ENCODE measurements at places on chromosomes 3 and 15.

DNA sequence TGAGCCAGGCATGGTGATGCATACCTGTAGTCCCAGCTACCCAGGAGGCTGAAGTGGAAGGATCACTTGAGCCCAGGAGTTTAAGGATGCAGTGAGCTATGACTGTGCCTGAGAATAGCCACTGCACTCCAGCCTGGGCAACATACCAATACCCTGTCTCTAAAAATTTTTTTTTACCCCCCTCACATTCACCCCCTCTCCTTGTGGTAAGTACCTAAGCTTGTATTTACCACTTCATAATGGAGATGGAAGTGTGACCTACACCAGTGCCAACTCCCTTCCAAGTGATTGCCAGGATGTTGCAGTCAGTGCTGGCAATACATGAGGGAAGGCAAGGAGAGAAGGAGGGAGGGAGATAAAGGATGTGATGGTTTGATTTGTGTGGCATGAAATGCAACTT is 84.2 kb downstream of the LRRC28 start:
- no peak for DNase-seq

DNA sequence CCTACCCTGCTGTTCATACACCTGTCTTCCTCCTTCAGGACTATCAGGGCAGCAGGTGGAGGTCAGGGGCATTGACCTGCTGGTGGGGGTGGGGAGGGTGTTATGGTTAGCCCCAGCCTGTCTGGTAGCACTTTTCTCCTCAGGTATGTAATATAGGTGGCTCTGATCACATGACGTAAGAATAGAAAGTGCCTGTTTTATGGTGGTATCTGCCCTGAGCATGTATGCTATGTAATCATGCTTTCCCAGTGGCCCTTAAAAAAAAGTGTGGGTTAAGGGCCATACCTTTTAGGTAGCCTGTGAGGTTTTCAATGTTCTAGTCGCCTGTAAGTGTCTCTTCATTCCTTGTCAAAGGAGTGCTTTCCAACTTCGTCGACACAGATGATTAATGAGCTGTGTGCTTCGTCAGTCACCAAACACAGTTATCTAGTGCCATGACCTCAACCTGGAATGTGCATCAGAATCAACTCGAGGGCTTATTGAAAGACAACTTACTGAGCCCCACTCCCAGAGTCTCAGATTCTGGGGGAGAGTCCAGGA is 86.3 kb downstream of the KLHL25 start:
- no peak for DNase-seq

- DNase-seq = no peak
Observed at GRCh38 chr15:76994971-76995945, at the start of gene PSTPIP1. Gene PSTPIP1 (plus strand): TSS chr15:76995126. CDS start chr15:76995574, 448 bp downstream.

GRCh38 chr15:48103647-48104046 is 17.1 kb upstream of the SLC24A5 start:
- DNase-seq = no peak

DNA sequence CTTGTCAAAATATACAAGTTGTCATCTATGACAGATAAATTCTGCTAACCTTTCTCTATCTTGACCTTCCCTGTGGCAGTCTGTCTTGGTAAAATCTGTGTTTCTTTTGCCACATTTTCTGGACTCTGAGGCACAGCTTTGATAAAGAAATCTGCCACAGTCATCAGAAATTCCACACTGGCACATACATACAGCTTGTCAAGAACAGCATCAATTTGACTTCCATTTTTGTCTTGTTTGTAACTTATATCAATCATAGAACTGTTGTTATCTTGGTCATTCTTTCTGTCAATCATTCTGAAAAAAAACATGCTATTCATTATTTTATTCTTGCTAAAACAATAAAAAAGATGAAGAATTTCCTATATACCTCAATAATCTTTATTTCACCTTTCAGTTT is 130.8 kb downstream of the VPS13C start:
- DNase-seq = no peak

GRCh38 chr3:54871867-54872266 is 56.0 kb downstream of the LRTM1 start:
- DNase-seq = no peak

GRCh38 chr3:175273573-175273972 is 414.4 kb downstream of the NAALADL2 start:
- DNase-seq = no peak

DNA sequence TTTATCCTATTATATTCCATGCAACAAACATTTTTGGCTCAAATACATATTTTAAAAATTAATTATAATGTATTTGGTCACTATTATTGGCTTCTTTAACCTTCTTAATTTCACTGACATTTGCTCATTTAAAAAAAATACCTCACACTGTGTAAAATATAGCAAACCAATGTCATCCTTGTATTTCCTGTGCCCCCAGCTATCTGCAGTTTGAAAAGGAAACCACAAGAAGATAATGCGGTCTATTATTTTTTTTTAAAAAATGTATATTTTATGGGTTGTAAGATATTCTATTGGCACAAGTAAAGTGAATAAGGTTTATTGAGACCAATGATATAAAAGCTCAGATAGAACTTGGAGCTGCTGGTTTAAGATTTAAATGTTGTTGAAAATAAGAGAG is 904.2 kb downstream of the SI start:
- DNase-seq = no peak

DNA sequence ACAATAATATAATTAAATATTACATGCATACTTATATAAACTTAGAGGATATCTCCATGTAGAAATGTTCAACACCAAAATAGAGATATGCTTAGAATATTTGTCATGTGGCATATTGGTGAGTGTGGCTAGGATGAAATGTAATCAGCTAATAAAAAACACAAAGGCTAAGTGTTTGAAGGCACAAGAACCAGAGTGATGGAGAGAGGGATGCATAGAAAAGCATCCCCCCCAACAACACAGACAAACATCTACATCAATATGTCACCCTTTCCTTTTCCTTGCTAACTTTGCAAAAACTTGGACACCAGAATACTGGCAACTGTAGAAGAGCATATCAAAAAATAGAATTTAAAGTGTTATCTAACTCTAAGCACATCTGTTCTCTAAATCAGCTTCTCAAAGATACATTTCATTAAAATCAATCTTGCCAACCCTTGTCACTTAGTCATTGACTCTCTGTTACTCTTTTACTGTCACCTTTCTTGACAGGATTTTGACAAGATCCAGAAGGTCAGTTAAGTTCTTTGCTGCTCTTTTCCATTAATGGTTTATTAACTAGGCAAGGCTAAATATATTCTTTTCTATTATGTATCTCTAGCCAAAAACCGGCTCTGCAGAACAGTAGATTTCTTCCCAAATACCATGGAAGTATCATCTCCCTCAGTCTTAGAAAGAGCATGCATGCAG is 695.9 kb downstream of the OTOL1 start:
- no peak for DNase-seq

- DNase-seq = no peak
Observed at GRCh38 chr3:71862371-71863140, 77.6 kb upstream of the PROK2 start.

- no peak for DNase-seq
Observed at GRCh38 chr15:46408312-46408711, 773.5 kb downstream of the SQOR start.

DNA sequence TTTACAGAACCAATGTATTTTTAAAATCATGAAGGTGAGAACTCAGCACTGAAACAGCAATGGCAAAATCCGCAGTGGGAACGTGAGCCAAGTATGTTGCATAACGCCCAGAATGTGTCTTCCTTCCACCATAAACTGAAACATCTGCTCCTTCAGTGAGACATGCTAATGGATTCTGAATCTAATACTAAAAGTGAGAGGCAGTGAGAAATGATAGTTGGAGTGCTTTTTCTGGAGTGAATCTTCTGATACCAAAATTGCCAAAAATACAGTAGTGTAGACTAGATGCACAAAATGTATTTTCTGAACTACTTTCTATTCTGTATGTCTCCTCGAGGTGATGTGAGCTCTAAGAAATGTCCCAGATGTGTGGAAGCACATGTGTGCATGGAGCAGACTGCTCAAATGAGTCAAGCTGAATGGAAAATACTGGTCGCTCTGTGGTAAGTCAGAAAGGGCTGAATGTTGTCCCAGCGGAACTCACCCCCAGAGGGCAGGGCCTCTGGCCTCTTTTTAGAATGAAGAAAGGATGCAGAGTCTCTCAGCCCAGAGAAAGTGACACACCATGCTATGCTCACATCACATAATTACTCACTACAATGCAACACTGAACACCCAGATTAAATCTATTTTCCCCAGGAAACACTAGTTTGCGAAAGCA is 73.0 kb downstream of the ATP10A start:
- no peak for DNase-seq

- DNase-seq = no peak
Observed at GRCh38 chr3:72336821-72337479, 511.3 kb downstream of the SHQ1 start.

GRCh38 chr3:111336511-111336910 is 205.5 kb upstream of the CD96 start:
- no peak for DNase-seq

DNA sequence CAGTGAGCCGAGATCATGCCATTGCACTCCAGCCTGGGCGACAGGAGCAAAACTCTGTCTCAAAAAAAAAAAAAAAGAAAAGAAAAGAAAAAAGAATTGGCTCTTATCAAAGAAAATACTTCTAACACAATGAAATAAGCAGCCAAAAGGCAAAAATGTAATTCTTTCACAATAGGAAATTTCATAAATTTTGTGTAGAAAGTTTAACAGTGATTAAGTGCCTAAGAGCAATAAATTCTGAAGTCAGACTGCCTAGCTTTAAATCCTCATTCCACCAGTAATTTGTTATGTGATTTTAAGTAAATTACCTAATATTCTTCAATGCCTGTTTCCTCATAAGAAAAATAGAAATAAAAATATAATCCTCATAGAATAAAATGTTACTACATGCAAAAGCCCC is 24.6 kb downstream of the HLTF start:
- DNase-seq = no peak

DNA sequence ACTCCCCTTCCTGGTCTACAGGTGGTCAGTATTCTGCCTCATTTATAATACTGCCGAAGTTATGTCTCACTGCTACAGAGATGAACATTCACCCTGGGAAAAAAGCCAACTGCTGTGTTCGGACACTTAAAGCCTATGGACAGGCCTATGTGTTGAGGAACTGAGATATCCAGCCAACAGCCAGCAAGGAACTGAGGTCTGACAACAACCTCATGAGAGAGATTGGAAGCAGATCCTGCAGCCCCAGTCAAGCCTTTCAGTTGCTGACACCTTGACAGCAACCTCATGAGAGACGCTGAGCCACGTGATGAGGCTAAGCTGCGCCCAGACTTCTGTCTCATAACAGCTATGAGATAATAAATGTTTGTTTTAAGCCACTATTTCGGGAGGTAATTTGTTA is 18.2 kb upstream of the FHIT start:
- DNase-seq = no peak

GRCh38 chr3:260898-261297 is 64.3 kb downstream of the CHL1 start:
- DNase-seq = no peak

DNA sequence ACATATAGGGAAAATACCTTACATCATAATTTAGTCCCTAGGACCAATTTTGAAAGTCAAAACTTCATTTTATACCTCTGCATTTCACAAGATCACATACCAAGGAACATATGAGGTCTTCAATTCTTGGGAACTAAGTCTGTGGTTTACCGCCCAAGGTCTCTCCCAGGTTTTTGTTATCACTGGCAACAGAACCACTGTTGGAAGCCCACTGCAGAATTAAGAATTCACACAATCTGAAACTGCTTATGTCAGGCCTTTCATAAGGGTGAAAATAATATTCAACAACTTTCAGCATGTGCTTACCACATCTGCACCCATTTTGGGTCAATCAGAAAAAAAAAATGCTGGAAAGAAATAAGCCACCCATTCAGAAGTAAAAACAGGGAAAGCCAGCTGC is 107.2 kb upstream of the MME start:
- no peak for DNase-seq

- no peak for DNase-seq
Observed at GRCh38 chr3:183537295-183537730, 18.2 kb downstream of the KLHL6 start.

DNA sequence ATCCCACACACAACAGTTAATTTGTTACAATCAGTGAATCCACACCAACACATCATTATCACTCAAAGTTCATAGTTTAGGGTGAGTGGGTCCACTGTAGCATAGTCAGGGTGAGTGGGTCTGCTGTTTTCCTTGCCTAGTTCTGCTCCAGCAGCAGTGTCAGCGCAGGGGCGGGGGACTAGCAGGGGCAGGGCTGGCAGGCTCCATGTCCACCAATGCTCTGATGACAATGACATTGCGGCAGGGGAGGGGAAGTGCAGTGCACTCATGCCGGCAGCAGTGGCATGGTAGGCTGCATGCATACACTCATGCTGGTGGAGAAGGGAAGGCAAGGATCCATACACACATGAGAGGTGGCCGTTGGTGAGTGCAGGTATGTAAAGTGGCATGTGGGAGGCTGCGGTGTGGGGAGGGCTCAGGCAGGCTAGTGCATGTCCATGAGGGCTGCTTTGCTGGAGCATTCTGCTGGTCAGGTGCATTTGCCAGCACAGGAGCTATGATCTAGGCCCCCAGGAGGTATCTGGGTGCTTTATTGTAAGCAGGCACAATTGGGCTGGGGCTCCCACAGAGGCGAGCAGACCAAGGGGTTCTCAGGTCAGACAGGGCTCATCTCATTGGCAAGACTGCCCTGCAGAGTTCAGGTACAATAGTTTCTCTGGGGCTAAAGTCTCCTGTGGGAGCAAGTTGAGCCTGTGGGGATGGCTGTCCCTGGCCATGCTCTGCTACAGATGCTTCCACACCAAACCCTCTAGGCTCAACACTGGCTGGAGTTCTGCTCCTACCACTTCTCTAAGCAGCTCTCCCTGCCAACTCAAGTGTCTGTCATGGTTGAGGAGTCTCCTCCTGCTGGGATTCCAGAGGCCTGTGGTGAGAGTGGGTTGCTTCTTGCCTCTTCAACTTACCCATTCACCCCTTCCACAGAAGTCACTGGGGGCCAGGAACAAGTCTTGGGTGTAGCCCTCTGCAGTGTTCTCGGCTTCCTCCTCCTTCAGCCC is 81.3 kb downstream of the KCNAB1 start:
- no peak for DNase-seq

GRCh38 chr3:70333080-70333479 is 20.6 kb upstream of the MDFIC2 start:
- no peak for DNase-seq

DNA sequence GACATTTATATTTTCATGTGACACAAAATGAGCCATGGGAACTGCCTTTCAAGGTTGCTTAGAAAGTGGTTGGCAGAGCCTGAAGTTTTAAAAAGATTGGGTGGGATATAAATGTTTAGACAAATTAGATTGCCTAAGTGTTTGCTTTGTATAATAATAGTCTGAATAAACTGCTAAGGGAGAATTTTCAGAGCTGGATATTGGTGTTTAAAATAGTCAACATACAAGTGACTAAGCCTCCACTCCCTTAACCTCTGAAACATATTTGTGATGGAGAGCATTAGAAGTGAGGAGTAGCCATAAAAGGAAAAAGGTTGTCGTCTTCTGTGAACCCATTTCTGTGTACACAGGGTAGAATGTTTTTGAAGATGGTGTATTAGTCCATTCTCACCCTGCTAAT is 201.6 kb downstream of the THSD4 start:
- DNase-seq = no peak

Measured in stimulated activated CD8-positive, alpha-beta memory T cell treated with anti-CD3 and anti-CD28 coated beads, Interleukin-4, amount 100 ng/mL, for 1 hour (primary cell).